Body of pancreas (tissue), 4 donors: ENCODE measurements at places on chromosomes 6 and 20. TPM values are rescaled to one million over a fixed set of nuclear protein-coding genes. Genes with fewer than 3 reads are reported as not detected.
A peak's percentile ranks its signal among the peaks of the same experiment; 100 is the strongest.

- H3K36me3 ChIP-seq = no peaks in the 10 kb centered on the region
- H3K4me3 ChIP-seq = no peak overlapping the region
- H3K27me3 ChIP-seq = no peaks in the 10 kb centered on the region
- H3K4me1 ChIP-seq = peaks cover 10% of the 10 kb centered on the region
- DNase-seq = no peak
- H3K27ac ChIP-seq = no peak overlapping the region
Measured at GRCh38 chr6:105791583-105792318, 294.4 kb upstream of the PRDM1 start.

- no peaks in the 10 kb centered on the region for H3K4me1 ChIP-seq
- H3K4me3 ChIP-seq = no peak overlapping the region
- DNase-seq = no peak
Measured at GRCh38 chr6:126773112-126773805, 345.2 kb upstream of the RSPO3 start.

Gene HLA-DRB5
- 1.3 TPM for total RNA-seq

Gene PIGU
- 14.8 TPM for total RNA-seq

GRCh38 chr6:1631251-1631650 is 21.5 kb downstream of the FOXC1 start:
- peak overlapping the region; percentile 56 for H3K27ac ChIP-seq
- DNase-seq = no peak
- no peaks in the 10 kb centered on the region for H3K4me1 ChIP-seq
- H3K27me3 ChIP-seq = no peaks in the 10 kb centered on the region
- no peak overlapping the region for H3K4me3 ChIP-seq

- DNase-seq = no peak
- no peaks in the 10 kb centered on the region for H3K4me1 ChIP-seq
- H3K27me3 ChIP-seq = no peaks in the 10 kb centered on the region
Measured at GRCh38 chr6:2378046-2378657, 132.7 kb upstream of the GMDS start.

DNA sequence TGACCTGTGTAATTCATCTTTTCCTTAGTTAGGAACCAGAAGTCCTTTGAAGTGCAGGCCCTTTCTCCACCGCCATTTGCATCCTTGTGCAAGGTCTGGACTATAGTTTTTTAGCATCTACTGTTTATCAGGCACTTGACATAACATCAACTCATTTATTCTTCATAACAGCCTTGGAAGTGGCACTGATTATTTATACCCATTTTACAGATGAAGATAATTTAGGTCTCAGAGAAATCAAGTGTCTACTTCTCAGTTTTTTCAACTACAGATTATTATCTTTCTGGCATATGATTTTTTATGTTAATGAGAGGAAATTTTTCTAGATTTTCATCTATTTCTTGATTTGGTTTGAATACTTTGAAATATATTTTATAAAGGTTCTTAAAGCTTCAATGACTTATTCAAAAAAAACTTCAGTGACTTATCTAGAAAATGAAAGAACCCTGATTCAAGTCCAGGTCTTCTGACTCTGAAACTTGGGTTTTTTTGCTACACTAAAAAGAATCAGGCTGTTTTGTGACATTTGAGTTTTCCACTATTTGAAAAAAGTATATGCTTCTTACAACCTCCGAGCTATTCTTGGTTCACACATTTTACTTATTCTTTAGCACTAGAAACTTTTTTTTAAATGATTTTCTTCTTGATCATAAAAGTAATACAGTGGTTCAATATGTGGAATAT is 3.1 kb upstream of the UBE2J1 start:
- H3K27me3 ChIP-seq = no peaks in the 10 kb centered on the region
- no peak overlapping the region for H3K4me3 ChIP-seq
- peaks cover 13% of the 10 kb centered on the region for H3K4me1 ChIP-seq
- H3K36me3 ChIP-seq = no peaks in the 10 kb centered on the region
- no peak overlapping the region for H3K27ac ChIP-seq

DNA sequence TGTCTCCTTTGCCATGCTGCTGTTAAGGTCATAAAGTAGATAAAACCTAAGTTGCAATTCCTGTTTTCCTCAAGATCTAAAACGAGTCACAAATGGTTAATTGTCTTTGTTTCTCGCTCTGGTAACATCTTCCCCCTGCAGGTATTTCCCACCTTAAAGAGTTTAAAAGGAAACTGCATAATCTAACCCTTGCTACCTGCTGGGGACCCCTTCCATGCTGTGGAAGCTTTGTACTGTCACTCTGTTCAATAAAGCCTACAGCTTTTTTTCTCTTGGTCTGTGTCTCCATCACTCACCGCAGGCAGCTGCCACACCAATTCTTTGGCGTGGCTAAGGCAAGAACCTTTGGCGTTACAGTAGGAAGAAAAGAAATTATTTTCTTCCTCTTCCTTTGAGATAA is 117.7 kb upstream of the GJE1 start:
- H3K27me3 ChIP-seq = no peaks in the 10 kb centered on the region
- no peaks in the 10 kb centered on the region for H3K4me1 ChIP-seq
- H3K36me3 ChIP-seq = no peaks in the 10 kb centered on the region
